T-helper 17 cell (primary cell): ENCODE measurements at places on chromosomes 6 and 20. TPM values are rescaled to one million over a fixed set of nuclear protein-coding genes. Genes with fewer than 3 reads are reported as not detected.

The GTSF1L gene
- total RNA-seq = not detected

The AMD1 gene
- total RNA-seq = 121 TPM

DNA sequence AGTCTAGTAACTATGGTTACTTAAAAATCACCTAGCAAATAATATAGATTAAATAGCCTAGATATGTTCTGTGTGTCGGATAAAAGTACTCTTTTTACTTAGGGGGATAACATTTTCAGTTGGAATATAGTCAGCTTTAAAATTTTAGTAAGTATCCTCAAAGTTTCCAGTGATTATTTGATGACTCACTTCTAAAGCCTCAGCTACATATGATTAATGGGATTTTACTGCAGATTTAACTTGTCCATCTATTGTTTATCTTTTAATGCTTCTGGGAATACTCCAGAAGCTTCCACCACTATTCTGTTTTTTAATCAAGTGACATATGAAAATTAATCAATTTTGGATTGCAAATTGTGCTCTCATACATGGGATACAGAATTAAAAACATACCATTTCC lies 8.7 kb upstream of the TENT5A start:
- no peaks in the 10 kb centered on the region for H3K4me1 ChIP-seq
- DNase-seq = no peak
- no peak overlapping the region for H3K27ac ChIP-seq
- no peaks in the 10 kb centered on the region for H3K36me3 ChIP-seq

GRCh38 chr6:84392261-84392660 lies 164.8 kb upstream of the CEP162 start:
- no peaks in the 10 kb centered on the region for H3K27me3 ChIP-seq
- H3K27ac ChIP-seq = no peak overlapping the region
- H3K4me1 ChIP-seq = no peaks in the 10 kb centered on the region

GRCh38 chr6:105330913-105331312 lies 72.0 kb downstream of the PREP start:
- peaks cover 12% of the 10 kb centered on the region for H3K4me1 ChIP-seq
- DNase-seq = no peak
- H3K27me3 ChIP-seq = no peaks in the 10 kb centered on the region
